ENCODE measurements at places on chromosomes 11 and 22.

DNA sequence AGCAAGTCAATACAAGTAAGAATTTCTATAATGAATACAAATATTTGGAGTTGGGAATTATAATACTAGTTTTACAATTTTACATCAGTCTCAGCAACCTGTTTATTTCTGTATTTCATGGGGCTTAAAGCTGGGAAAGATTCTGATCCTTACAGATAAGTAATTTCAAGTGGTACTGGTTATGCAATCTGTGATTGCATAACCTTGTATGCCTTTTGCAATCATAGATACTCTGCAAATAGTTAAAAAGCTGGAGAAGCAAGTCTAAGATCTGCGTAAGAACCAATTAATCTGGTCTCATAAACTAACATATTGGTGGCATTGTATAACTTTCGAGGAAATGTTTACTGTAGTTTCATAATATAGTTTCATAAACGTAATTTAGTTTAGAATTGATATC, 198.3 kb upstream of the PGR start:
- DNase-seq: no peak

DNA sequence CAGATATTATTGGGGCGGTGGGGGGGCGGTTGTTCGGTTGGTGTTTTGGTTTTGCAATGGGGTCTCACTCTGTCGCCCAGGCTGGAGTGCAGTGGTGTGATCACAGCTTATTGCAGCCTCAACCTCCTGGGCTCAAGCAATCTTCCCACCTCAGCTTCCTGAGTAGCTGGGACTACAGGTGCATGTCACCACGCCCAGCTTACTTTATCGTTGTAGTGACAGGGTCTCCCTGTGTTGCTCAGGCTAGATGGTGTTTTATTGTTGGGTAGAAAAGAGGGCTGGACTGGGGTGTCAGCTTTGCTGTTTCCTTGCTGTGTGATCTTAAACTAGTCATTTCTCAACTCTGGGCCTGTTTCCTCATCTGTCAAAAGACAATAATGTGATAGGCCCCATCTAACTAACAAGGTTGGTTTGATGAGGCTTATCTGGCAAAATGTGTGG, 17.5 kb upstream of the MYH9 start:
- no peak for DNase-seq

DNA sequence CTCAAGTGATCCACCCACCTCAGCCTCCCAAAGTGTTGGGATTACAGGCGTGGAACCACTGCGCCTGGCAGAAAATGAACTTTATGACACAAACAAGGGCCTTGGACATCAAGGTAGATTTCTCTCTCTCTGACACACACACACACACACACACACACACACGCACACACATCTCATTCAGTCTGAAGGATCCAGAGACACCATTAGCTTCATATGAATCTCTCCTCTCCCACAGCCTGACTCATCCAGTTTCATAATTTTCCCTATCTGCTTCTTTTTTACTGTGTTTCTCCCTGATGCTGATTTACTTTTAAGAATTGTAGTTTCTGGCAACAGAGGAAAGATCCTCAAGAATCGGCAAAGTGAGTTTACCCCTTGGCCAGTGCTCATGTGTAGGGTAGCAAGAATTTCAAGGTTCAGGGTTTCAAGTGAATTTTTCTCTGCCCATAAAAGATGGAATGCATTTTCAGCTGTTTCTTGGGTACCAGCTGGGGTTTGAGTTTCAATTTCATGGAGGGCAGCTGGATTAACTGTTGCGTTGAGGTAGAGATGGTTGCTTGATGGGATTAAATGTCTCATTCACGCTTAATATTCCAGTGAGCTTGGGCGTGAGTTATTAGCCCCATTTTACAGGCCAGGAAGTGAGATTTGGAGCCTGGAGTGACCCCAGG, 3.5 kb downstream of the MYO18B start:
- DNase-seq: no peak

DNA sequence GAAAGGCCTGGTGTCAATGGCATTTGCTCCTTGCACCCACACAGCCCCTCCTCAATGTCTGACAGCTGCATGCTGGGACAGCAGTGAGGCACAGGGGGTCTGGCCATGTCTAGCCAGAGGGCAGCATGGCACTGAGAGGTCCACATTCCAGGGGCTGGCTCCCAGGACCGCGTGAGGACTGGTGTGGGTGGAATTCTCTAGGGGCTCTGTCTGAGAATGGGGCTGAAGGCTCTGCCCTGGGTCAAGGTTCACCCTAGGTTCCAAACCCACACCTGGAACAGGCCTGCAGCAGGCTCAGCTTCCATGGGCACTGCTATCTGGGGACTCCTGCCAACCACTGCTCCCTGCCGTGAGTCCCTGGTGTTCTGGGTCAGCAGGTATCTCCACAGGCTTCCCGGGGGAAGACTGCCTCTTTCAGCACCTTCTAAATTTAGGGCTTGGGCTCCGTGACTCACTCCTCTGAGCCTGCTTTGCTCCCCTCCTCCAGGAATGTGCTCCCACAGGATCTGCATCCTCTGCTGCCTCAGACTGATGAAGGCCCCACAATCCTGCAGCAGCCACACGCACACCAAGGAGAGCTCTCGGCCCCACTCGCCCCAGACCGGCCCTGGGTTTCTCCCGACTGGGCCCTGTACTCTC, 4.2 kb downstream of the STARD10 start:
- DNase-seq: no peak

All from stimulated activated CD8-positive, alpha-beta memory T cell treated with anti-CD3 and anti-CD28 coated beads, Interleukin-2, amount 100 ng/mL, for 48 hours (primary cell).